ENCODE measurements at places on chromosomes 1 and 21. TPM values are rescaled to one million over a fixed set of nuclear protein-coding genes. Genes with fewer than 3 reads are reported as not detected.

GRCh38 chr1:229991724-229992333, 75.2 kb upstream of the GALNT2 start:
- no peak for DNase-seq

DNA sequence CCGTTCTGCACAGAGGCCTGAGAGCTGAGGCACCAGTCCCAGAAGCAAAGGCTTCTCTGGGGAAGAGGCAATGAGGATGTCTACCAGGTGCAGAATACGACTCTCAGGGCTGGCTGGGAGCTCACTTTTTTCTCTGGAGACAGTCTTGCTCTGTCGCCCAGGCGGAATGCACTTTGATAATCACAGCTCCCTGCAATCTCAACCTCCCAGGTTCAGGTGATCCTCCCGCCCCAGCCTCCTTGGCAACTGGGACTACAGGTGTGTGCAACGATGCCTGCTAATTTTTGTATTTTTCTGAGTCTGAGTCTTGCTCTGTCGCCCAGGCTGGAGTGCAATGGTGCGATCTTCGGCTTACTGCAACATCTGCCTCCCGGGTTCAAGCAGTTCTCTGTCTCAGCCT, 17.6 kb downstream of the NADK start:
- no peak for DNase-seq

DNA sequence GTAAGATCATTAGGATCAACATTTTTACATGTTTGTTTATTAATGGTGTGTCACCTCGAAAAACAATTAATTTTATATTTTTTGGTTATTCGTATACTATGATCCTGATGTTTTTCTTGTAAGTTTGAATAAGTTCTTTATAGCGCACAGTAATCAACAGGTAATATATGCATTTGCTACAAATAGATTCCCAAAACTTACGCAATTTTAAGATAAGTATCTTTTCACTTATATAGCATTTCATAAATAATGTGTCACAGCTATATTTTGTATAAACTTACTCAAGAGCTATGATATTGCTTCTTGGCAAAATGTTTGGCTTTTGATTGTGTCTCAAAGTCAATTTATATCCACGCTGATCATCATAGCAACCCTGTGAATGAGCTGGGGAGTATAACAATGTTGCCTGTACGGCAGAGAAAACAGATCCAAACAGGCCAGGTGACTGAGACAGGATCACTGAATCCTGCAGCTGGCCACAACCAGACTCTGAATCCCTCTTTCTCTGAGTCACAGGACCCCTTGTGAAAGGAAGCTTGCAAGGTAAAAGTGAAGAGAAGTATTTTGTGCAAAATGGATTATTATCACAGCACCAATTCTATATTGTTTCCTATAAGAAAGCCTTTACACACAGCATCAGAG, 48.6 kb downstream of the GNG12 start:
- DNase-seq: no peak

GRCh38 chr1:109760581-109761226, 3.0 kb downstream of the EPS8L3 start:
- peak; percentile 10 for DNase-seq

DNA sequence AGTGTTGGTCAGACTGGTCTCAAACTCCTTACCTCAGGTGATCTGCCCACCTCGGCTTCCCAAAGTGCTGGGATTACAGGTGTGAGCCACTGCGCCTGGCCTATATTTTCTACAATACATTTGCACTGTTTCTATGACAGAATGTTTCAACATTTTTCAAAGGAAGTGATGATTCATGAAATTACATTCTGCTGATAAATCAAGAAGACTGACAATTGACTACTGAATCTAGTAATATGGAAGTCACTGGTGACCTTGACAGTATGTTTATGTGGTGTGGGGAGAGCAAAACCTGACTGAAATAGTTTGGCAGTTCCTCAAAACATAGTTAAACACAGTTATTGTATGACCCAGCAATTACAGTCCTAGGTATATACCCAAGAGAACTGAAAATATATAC, 18.1 kb downstream of the LRIF1 start:
- DNase-seq: no peak

GRCh38 chr1:145960468-145961108, 2.8 kb upstream of the LIX1L start:
- DNase-seq: peak; percentile 84

DNA sequence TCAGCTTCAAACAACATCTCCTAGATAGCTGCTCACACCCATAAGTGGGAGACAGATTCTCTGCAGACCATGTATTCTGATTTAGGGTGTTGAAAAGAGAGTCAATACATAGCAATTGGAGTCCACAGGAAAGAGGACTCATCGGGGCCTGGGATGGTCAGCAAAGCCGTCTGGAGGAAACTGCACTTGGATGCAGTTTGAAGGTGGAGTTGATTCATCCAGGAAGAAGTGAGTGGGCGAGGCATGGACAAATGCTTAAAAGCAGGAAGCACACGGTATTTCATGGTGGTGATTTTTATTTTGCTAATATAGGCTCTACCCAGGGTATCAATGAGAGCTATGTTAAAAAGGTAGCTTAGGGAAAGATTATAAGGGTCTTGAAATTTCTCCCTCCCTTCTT, 36.8 kb upstream of the DIRAS3 start:
- no peak for DNase-seq

DNA sequence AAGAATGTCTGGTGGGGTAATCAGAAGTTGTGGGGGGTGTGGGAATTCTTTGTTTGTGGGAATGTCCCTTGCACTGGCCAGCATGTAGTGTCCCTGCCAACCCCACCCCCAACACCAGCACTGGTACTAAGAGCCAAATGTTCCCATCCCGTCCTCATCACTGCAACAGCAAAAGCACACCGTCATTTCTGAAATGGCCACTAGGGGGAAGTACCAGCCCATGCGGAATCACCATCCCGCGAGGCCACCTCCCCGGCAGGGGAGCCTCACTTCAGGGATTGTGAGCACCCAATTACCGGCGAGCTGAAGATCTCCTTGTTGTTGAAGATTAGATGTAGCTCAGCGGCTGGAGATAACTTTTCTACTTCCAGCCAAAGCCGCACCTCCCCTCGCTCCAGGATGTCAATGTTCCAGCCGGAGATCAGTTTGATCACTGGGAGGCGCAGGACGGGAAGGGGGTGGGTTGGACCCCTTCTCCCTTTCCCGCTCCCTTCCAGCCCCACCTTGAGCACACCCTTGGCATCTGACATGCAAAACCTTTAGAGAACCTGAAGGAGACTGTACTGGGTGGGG, 41.0 kb downstream of the MYOM3 start:
- peak; percentile 79 for DNase-seq

- no peak for DNase-seq
Observed at GRCh38 chr1:54987427-54987826, 7.0 kb downstream of the TMEM61 start.

DNA sequence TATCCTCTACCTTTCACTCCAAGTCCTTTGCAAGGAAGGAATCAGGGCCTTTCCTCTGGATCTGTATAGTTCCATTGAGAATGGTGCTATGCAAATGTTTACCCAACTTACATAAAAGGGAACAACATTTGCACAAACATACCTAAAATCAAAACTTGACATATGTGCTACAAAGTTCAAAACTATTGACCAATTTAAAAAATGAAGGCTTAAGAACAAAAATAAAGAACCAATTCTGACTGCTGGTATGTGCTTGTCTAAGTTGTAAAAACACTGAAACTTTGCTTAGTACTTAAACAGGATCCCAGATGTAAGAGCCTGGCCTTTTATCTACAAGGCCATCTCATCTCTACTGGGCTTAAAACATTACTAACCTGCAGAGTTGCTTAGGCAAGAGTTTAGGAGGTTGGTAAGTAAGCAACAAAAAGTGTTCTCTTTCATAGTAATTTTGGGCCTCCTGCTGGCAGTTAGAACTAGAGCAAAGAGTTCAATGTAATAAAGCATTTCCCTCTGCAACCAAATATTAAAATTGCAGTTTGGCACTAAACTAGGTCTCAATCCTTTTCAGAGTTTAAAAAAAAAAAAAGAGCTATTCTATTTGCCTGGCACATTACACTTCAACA, 2.0 kb downstream of the SCMH1 start:
- DNase-seq: peak; percentile 24

DNA sequence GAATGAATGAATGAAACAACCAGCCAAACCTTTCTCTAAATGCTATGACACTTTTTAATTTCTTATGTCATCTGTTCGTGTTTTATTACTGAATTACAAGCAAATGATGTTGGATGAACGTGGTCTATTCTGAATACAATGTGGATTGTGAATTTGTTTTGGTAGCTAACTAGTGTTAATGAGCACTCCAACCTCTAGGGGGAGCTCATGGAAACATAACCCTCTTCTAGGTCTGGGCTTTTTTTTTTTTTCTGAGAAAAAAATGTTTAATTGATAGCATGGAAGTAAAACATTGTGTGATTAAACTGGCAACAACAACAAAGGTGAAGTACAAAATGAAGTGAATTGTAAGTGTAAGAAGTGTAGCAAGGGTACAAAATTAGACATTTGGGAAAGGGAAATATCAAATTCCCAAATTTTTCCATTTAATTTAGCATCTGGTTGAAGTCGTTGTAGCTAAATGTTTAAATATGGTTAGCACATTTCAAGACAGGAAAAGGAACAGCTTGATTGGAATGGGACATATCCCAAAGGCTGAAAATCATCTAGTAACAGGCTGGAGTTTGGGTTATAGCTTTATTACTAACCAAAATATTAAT, 42.6 kb upstream of the PTGS2 start:
- no peak for DNase-seq

DNA sequence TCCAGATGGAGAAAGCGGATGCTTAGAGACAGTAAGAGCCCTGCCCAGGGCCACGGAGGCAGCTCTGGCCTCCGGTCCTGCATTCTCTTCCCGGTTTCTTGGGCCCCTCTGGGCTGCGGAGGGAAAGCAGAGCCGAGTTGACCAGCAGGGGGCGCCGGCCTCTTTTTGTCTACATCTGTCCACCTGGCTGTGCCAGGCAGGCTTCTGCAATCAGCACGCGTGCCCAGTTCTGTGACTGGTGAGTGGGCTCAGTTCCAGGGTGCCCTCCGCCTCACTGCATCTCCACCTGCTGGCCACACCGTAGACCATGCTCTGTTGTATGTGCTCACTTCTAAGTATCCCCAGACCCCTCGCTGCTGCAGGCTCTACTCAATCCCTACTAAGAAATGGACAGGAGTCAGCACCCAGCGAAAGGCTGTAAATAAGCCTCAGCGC, 6.7 kb upstream of the HUNK start:
- peak; percentile 85 for DNase-seq

- no peak for DNase-seq
Observed at GRCh38 chr1:232908831-232909230, 41.6 kb upstream of the NTPCR start.

GRCh38 chr1:204003536-204003935, 69.4 kb upstream of the SOX13 start:
- no peak for DNase-seq

DNA sequence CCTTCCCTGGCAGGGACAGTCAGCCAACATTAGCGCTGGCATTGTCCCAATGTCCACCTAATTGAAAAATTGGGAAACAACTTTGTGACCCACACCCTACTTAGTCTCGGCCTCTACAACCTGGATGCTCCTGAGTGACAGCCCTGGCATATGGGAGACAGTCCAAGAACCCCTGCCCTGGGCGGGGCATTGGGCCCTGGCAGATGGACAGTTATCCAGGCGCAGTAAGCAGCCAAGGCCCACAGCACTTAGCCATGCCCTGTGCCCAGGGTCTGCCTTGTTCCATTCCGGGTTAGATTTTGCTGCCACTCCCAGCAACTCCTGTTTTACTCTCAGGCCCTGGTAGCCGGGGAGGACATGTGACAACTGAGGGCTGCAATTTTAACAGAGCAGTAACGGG, 50.3 kb downstream of the NFASC start:
- DNase-seq: no peak

DNA sequence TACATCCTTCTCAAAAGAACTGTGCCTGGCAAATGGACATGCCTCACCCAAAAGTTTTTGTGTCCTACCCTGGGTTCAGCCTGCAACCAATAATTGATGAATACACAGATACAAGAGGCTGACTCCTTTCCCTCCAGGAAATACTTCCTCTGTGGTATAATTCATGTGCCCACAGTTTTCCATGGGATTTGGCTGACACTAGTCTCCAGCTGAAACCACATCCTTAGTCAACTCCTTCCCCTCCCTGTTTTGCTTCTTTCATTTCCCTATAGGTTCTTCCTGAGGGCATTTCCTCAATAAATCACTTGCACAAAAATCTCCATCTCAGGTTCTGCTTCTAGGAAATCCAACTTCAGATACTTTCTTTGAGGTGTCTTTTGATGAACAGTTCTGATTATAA, 436.6 kb upstream of the C1orf87 start:
- no peak for DNase-seq

DNA sequence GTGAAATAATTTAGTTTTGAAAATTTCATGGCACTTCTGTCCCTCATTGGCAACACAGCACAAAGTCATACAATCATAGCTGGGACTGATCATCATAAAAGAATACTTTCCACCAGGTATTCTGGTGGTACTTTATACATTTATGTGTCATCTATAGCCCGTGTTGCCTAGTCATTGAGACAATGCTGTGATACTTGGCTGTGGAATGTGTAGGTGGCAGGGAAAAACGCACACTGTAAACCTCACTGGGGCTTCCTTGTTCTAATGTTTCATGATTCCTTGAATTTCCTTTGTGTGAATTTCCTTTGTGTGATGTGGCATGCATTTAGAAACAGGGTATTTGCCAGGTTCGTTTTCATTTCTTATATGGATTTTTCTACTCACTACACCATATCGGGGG, 118.3 kb downstream of the FMN2 start:
- DNase-seq: no peak

GRCh38 chr1:116165572-116165971, 54.4 kb downstream of the MAB21L3 start:
- peak; percentile 43 for DNase-seq

- DNase-seq: no peak
Observed at GRCh38 chr1:110292031-110292741, 47.0 kb upstream of the RBM15 start.

DNA sequence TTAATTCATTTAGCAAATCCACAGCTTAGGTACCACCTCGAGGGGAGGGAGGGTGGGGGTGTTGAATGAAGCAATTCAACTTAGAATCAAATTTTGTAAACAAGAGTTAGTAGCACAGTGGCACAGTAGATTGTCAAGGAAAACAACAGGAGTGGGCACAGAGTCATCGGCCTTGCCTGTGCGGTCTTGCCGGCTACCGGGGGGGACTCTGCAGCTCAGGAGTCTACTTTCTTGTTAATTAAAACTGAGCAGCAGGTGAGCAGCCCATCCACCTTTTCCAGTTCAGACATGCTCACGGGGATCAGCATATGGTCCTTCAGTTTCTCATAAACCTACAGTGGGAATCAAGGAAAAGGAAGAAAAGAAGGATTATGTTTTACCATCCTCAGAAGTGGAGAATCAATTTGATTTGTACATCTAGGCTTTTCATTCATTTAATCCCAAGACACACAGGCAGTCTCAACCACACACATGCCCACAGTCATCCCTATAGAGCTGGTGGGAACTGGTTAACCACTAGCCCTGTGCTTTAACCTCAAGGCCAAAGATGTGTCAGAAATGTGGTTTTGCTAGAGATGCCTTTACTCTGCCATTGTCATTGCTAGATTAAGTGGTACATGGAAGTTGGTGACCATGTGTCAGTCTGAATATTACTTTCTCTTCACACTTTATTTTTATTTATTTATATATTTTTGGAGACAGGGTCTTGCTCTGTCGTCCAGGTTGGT, 45.0 kb upstream of the BCL10 start:
- no peak for DNase-seq

GRCh38 chr1:238675221-238675620, 711.1 kb upstream of the CHRM3 start:
- DNase-seq: no peak

RIPK4 gene
- 9.7 TPM for total RNA-seq

SPRR1B gene
- not detected for total RNA-seq

FHAD1 gene
- not detected for total RNA-seq

RRP15 gene
- total RNA-seq: 11.8 TPM

SLAMF9 gene
- total RNA-seq: not detected

SEC16B gene
- total RNA-seq: 12.6 TPM

KDM5B gene
- total RNA-seq: 21.8 TPM

AMY2B gene
- total RNA-seq: 46.5 TPM

TRAF3IP3 gene
- not detected for total RNA-seq
